ENCODE measurements at places on chromosomes 6 and 20.

DNA sequence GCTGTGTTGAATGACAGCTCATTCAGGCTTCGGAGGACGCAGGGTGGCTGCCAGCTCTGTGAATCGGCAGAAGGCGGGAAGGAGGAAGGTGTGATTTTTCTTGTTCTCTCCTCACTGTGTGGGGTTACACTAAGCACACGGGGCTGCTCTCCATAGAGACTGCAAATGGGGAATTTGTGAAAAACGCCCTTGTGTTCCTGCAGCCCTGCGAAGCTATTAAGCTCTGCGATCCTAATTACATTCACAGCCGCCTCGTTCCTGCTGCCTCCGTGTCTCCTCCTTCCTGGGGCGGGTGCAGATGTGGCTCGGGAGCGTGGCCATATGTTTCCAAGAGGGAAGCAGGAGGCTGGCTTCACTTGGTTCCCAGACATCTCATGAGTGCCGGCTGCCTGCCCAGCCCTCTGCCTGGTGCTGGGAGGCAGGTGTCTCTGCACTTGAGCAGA lies 124.0 kb downstream of the TOX2 start:
- no peak for DNase-seq

DNA sequence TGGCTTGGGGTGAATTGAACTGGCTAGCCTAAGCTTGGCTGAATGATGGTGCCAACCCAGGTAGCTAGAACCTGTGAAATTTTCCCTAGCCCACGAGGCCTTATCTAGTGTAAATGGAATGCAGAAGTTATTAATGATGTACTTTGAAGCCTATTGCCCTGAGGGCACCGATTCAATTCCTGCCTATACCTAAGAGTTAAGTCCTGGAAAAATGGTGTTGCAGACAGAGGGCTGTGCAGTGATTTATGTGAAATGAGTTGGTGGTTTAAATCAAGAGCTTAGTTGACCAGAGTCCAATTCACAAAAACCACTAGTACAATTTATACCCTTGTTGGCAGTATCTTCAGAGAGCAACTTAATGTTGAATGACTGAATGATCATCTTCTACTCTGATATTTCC lies 373.8 kb upstream of the JAG1 start:
- no peak for DNase-seq

DNA sequence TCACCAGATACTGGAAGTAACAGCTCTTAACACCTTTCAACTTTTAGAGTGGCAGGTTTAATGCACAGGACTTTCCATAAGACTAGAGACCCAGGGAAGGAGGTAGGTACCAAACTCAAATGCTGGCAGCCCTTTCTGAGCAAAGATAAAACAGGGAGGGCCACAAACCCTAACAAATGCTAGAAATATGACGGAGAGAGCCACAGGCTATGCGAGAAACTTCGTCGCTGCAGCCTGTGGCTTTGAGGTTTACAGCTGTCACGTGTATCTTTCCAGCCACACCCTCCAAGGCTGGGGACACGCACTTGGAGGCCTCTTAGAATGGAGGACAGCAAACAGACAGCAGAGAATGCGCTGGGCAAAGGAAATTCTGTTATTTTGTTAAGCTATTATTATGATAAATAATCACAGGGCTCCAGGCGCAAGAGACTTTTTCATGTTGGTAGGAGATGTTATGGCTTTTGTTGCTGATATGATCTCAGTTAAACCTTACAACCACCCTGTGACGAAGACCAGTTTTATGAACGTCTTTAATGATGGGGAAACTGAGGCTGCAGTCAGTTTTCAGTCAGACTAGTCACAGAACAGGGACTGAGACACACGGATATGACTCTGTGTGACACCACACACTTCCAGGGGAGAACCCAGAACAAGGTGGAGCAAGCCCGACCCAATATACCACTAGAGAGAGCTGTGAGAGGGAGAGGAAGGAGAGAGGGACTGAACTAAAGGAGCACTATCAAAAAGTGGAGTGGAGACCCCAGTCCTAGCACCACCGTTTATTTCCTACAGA lies 2.0 kb downstream of the TRAM2 start:
- DNase-seq: peak; percentile 83

DNA sequence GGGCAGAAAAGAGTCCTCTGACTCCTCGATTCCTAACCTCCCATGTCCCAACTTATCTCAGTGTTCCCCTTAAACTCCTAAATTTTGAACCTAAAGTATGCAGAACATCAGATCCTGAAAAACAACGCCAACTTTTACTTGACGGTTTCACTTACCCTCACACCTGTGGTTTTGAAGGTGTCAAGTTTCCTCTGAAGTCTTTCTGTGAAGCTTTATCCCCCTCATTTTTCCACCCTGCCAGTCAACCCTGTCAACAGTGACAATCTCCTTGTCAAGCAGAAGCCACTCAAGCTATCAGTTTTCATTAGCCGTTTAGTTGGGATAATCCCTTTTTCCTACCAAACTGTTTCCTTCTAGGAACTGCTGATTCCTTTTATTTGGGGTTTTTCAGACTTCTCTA lies 245.4 kb upstream of the PREP start:
- no peak for DNase-seq

- peak; percentile 75 for DNase-seq
Observed at GRCh38 chr6:155327326-155328073, 13.2 kb upstream of the TFB1M start.

GRCh38 chr20:13105864-13106457 lies 97.2 kb downstream of the SPTLC3 start:
- peak; percentile 22 for DNase-seq

DNA sequence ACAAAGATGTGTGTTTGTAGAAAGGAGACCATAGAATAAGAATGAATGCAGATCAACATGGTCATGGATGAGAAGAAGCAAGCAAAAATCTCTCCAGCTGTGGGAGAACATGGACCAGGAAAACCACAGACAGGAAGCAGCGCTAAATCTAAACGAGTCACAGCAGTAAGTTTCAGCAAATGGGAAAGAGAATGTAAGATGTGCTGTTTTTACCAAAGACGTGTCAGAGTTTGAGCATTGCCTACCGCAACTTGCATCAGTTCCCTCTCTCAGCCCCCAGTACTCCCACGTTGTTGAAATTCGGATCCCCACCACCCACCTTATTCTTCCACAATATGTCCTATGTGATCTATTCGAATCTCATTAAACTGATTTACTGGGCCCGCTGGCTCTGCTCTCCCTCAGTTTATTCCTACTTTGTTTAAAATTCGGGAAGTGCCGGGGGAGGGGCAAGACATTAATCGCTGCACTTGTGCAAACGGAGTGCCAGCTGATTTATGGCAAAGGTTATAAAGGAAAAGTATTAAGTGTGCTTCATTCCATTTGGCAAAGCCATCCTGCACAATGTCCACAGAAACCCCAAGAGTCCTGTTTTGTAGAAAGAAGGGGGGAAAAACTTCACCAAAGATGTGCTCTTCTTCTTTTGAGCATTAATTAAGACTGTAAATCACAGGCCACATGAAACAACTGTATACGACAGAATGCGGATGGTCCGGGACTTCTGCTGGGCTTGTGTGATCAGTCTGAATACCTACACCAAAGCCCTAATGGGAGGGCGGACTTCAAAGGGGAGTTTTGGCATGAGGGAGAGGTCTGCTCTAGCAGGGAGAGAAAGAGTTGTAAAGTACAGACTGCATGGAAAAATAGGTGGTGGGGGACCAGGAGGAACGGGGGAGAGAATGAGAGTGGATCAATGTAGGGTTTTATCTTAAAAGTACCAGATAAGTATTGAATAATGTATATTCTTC lies 59.1 kb upstream of the PRDM1 start:
- DNase-seq: no peak

- no peak for DNase-seq
Observed at GRCh38 chr6:84508981-84509380, 255.4 kb downstream of the TBX18 start.

GRCh38 chr6:72367439-72367838 lies 254.4 kb upstream of the KCNQ5 start:
- DNase-seq: no peak

GRCh38 chr20:48930035-48930434 lies 8.5 kb downstream of the ARFGEF2 start:
- DNase-seq: no peak

DNA sequence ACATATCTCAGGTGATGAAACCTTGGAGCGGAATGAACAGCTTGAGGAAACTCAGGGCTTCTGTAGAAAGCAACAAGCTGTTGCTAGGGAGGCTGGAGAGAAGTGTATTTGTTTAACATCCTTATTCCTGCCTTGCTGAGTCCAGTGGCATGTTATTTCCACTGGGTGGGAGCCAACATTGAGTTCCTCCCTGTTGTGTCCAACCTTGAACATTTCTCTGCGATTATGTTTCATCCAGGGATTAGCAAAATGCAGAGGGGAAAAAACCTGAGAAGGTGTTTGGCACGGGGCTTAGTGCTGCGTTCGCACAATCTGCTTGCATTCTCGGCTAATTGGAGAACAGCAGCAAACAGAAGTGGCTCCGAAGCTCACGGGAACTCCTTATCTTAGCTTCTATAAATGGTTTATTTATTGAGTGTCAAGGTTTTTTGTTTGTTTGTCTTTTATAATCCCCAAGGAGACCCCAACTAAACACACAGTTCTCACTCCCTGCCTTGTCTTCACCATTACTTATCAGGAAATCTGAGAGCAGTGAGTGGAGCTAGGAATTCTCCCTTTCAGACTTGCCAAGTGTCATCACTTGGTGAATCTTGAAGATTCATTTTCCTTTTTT lies 412.8 kb downstream of the CDC5L start:
- no peak for DNase-seq

DNA sequence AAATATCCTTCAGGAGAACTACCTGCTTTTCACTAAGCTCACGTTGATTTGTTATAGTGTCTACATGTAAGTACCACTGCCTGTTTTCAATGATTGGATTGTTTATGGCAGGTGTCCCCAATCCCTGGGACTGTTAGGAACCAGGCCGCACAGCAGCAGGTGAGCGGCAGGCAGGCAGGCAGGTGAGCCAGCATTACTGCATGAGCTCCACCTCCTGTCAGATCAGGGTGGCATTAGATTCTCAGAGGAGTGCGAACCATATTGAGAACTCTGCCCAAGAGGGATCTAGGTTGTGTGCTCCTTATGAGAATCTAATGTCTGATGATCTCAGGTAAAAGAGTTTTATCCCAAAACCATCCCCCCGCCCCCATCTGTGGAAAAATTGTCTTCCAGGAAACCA lies 303.3 kb downstream of the EYA4 start:
- no peak for DNase-seq

DNA sequence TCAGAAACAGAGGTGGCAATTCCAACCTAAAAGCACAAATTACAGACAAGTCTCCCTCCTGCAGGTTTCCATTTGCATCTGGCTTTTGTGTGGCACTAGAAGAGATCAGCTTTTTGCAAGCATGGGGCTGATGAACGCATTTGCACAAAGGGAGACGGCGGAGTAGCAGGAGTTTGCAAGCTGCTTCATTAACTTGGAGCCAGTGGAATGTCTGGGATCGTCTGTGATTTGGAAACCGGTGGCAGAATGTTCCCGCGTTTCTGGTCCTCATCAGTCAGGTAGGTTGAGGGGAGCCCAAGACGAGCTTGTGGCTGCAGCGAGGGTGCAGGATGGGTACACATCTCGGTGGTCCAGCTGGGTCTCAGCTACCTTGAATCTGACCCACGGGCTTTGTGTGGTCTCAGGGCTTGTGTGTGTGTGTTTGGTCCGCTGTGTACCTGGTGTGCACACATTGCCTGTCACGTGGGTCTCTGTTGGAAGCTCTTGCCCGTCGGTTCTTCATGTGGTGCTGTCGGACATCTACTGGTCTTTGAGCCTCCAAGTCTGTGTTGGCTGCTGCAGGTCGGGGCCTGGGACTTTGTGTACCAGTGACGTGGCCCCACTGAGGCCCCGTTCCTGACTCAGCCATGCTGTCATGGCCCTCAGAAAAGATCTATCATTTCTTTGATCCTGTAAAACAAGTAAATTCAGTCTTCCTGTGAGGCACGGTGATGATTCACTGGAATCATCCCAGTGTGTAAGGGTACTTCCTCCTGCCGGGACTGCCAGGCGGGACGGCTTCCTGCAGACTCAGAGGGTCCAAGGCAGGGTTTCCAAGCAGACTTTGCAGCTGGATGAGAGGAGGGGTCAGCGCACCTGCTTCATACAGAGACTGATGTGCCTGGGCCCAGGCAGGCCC lies 12.4 kb upstream of the MYT1 start:
- DNase-seq: no peak

DNA sequence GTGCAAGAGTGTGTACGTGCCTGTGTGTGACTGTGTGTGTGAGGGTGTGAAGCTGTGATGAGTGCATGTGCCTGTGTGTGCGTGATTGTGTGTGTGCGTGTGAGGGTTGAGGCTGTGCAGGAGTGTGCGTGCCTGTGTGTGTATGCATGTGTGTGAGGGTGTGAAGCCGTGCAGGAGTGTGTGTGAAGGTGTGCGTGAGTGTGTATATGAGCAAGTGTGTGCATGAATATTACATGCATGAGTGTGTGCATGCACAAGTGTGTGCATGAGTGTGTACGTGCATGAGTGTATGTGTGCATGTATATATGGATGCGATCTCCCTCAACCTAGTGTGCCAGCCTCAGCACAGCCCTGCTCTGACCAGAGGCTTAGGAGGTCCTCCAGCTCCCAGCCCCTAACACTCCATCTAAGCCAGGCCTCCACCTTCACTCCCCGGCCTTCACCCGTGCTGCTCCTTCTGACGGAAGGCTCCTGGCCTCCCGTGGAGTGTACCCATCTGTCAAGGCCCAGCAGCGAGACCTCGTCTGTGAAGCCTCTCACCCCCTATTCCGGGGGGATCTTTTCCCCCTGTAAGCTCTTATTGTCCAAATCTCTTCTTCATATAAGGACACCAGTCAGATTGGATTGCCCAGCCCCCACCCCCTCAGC lies 19.9 kb upstream of the PHACTR3 start:
- DNase-seq: no peak

GRCh38 chr6:79372757-79373156 lies 138.3 kb upstream of the HMGN3 start:
- DNase-seq: no peak

DNA sequence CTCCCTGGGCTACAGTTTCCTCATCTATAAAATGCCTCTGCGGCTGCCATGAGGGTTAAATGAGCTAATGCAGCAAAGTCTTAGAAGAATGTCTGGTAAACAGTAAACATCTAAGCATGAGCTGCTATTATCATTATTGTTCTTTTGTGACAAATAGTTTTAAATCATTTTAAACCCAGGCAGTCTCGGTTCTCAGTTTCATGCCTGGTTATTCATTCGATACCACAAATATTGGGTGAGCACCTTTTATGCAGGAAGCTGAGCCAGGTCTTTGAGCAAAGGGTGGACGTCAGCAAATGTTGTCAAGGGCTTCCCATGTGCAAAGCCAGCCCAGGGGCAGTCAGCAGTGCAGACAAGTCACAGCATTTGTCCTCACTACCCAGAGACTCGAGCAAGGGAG lies 128.7 kb downstream of the NFATC2 start:
- DNase-seq: no peak
